ENCODE measurements at places on chromosomes 13 and 19. TPM values are rescaled to one million over a fixed set of nuclear protein-coding genes. Genes with fewer than 3 reads are reported as not detected.
A peak's percentile ranks its signal among the peaks of the same experiment; 100 is the strongest.

DNA sequence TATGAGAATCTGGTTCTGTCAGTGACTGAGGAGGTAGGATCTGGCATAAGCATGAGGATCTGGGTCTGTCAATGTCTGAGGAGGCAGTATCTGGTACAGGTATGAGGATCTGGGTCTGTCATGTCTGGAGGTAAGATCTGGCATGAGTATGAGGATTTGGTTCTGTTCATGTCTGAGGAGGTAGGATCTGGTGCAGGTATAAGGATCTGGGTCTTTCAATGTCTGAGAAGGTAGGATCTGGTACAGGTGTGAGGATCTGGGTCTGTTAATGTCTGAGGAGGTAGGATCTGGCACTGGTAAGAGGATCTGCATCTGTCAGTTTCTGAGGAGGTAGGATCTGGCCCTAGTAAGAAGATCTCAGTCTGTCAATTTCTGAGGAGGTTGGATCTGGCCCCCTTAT is 12.4 kb upstream of the PDCD2L start:
- no peak overlapping the region for H3K27ac ChIP-seq
- no peak overlapping the region for H3K4me3 ChIP-seq
- no peaks in the 10 kb centered on the region for H3K27me3 ChIP-seq
- H3K4me1 ChIP-seq, result no peaks in the 10 kb centered on the region
- H3K36me3 ChIP-seq, result peaks cover 59% of the 10 kb centered on the region
- no peak for DNase-seq

DNA sequence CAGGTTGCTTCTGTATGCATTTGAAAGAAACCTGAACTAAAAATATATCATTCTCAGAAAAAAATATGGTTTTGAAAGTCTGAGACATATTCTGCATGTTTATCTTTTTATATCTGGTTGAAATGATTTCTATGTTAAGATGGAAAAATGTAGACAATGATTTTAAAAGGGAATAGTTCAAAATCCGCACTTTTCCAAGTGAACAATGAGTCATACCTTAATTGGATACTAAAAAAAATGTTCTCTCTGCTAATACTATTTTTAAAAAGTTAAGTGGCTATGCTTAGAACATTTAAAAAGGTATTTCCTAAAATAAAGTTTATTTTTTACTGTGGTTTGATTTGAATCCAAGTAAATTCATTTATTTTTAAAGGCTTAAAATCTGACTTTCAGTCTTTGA is 801.4 kb downstream of the SLITRK6 start:
- no peak overlapping the region for H3K4me3 ChIP-seq
- H3K36me3 ChIP-seq, result no peaks in the 10 kb centered on the region
- no peaks in the 10 kb centered on the region for H3K27me3 ChIP-seq
- no peak for DNase-seq
- no peaks in the 10 kb centered on the region for H3K4me1 ChIP-seq

DNA sequence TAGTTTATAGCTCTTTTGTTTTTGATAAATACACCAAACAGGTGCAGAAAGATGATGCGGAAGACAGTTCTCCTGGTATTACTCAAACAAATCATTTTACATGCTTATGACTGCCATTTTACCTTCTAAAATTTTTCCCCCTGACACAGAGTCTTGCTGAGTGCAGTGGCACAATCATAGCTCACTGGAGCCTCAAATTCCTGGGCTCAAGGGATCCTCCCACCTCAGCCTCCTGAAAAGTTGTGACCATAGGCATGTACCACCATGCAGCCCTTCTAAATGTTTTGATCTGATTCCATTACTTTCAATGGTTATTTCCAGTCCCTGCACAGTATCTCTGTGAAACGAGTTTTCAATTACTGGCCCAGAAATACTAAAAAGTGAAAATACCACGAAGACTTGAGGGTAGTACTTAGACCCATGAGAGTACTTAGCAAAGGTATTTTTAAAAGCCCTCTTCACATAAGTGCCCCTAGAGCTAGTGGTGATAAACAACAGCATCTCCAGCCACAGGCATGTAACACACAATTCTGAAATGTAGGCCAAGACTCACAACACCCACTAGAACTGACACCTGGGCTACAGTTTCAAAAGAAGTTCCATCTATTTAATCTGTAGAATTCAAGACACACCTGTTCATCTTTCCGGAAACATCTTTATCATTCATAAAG is 11.3 kb downstream of the HSPH1 start:
- no peak overlapping the region for H3K4me3 ChIP-seq
- H3K27ac ChIP-seq, result no peak overlapping the region
- no peaks in the 10 kb centered on the region for H3K4me1 ChIP-seq

- no peak overlapping the region for H3K4me3 ChIP-seq
- H3K27ac ChIP-seq, result no peak overlapping the region
- H3K36me3 ChIP-seq, result no peaks in the 10 kb centered on the region
- no peaks in the 10 kb centered on the region for H3K4me1 ChIP-seq
- DNase-seq, result no peak
- no peaks in the 10 kb centered on the region for H3K27me3 ChIP-seq
Measured at GRCh38 chr13:75825161-75825560, 189.0 kb downstream of the LMO7 start.

DNA sequence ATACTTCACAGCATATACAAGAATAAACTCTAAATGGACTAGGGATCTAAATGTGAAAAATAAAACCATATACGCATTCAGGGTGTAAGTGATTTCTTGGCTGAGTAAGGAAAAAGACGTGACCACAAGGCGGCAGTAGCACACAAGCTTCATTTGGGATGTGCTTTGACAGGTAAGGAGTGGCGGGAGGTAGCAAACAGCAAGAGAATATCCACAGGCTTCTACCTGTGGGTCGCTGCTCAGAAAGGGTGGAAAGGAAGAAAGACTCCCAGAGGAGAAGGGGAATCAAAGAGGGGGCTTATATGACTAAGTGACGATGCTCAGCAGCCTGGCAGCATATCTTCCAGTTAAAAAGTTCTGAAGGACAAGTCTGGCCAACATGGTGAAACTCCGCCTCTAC is 2.5 kb upstream of the ZNF121 start:
- peak; percentile 89 for DNase-seq
- H3K4me1 ChIP-seq, result peaks cover 6% of the 10 kb centered on the region
- H3K27me3 ChIP-seq, result no peaks in the 10 kb centered on the region

GRCh38 chr13:59601993-59602392 is 561.7 kb downstream of the DIAPH3 start:
- H3K4me1 ChIP-seq, result no peaks in the 10 kb centered on the region
- no peaks in the 10 kb centered on the region for H3K27me3 ChIP-seq
- H3K4me3 ChIP-seq, result no peak overlapping the region
- no peak for DNase-seq
- no peaks in the 10 kb centered on the region for H3K36me3 ChIP-seq

GRCh38 chr13:51291341-51291740 is 48.1 kb upstream of the SERPINE3 start:
- H3K36me3 ChIP-seq, result no peaks in the 10 kb centered on the region
- no peak overlapping the region for H3K27ac ChIP-seq
- DNase-seq, result no peak

- peak; percentile 51 for DNase-seq
- peaks cover 6% of the 10 kb centered on the region for H3K4me1 ChIP-seq
- H3K27me3 ChIP-seq, result no peaks in the 10 kb centered on the region
- no peak overlapping the region for H3K4me3 ChIP-seq
- H3K27ac ChIP-seq, result no peak overlapping the region
Measured at GRCh38 chr13:25249001-25249543, 38.2 kb downstream of the MTMR6 start.

GRCh38 chr19:5561559-5561958 is 6.2 kb downstream of the TINCR start:
- no peak overlapping the region for H3K27ac ChIP-seq
- peak; percentile 59 for DNase-seq
- no peaks in the 10 kb centered on the region for H3K4me1 ChIP-seq
- no peaks in the 10 kb centered on the region for H3K27me3 ChIP-seq
- H3K36me3 ChIP-seq, result no peaks in the 10 kb centered on the region
- no peak overlapping the region for H3K4me3 ChIP-seq

- DNase-seq, result no peak
- no peaks in the 10 kb centered on the region for H3K27me3 ChIP-seq
- no peak overlapping the region for H3K27ac ChIP-seq
- H3K4me1 ChIP-seq, result no peaks in the 10 kb centered on the region
- H3K4me3 ChIP-seq, result no peak overlapping the region
Measured at GRCh38 chr13:20672772-20673171, 30.7 kb upstream of the IL17D start.

DNA sequence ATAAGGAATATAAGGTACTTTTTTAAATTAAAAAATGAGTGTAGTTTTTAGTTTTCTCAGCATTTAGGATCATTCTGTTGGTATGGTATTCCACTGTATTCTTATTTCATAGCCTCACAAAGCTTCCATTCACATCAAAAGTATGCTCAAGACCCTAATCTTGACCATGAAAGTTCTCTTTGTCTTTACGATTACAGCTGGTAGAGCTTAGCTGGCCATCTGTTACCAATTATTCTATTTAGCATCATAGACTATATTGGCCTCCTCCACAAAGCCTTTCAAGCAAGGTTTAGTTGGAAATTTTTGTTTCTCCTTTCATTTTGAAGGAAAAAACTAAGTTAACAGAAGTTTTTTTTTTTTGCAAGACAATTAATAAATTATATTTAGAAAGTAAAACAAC is 245.1 kb downstream of the KCTD12 start:
- H3K27me3 ChIP-seq, result no peaks in the 10 kb centered on the region
- no peak overlapping the region for H3K27ac ChIP-seq
- no peak overlapping the region for H3K4me3 ChIP-seq
- DNase-seq, result no peak
- H3K36me3 ChIP-seq, result no peaks in the 10 kb centered on the region

DNA sequence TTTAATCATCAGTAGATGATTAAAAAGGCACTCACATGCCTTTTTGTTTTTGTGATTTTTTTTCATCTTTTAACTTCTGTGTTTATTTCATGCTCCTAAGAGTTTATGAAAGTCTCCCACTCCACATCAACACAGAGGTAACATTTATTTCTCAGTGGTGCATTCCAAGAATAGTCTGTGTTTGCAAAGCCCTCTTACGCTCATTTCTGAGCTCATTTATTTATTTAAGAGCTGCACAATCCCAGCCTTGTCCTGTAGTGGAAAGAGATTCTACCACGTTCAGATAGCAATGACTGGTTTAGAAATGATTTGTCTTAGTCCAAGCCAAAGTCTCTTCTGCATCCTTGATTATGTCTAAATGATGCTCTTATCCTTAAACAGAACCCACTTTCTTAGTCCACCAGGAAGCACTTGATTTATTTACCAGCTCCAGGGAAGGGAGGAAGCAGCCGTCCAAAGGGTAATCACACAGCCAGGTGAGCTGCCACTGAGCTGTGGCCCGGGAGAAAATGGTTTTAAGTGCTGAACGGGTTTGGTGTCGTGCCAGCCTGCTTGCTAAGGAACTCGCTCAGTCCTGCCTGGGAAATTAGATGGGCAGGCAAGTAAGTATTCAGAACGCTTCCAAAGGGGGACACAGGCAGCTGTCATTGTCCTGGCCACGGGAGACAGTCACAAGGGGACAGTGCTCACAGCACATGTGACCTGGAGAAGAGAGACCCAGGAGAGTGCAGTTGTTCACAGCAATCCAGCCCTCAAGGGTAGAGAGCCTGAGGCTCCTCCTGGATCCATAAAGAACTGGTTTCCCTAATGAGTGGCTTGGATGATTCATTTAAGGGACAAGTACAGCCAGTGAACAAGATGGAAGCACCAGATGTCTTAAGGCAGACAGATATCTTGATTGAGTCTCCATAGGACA is 131.8 kb upstream of the WASF3 start:
- no peaks in the 10 kb centered on the region for H3K36me3 ChIP-seq
- DNase-seq, result no peak
- H3K27ac ChIP-seq, result no peak overlapping the region
- no peak overlapping the region for H3K4me3 ChIP-seq
- no peaks in the 10 kb centered on the region for H3K27me3 ChIP-seq

DNA sequence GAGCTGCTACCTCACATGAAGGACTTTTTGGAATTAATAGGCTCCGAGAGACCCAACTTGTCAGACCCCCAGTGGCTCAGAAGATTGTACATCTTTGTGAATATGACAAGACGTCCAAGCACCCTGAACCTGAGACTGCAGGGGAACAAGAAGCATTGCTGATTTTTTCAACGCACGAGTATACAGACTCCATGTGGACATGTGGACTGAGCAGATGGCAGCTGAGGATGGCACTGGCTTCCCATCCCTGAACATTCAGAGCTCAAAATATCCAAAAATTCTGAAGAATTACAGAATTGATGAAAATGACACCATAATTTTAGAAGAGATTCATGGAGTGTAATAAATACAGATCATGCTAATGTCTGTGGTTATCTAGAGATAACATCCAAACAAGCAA is 254.1 kb downstream of the MZT1 start:
- DNase-seq, result no peak
- H3K4me1 ChIP-seq, result no peaks in the 10 kb centered on the region
- H3K4me3 ChIP-seq, result no peak overlapping the region
- H3K27ac ChIP-seq, result no peak overlapping the region

DNA sequence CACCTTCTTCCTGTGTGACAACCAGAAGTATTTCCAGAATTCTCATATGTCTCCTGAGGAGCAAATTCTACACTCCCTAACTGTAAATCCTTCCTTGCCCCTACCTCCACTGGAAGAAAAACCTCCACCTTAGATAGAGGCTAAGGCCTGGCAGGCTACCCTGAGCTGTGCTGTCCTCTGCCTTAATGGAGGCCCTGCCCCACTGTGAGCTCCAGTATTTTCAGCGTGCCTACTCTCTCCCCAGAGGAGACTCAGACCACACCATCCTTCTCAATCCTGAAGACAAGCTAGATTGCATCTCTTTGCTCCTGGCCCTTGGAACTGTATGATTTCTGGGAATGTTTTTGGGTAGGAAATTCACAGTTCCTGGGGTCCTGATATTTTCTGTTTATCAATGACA is 110.0 kb upstream of the OBI1 start:
- DNase-seq, result no peak
- H3K4me1 ChIP-seq, result no peaks in the 10 kb centered on the region
- no peak overlapping the region for H3K4me3 ChIP-seq
- no peaks in the 10 kb centered on the region for H3K27me3 ChIP-seq
- no peak overlapping the region for H3K27ac ChIP-seq
- no peaks in the 10 kb centered on the region for H3K36me3 ChIP-seq

DNA sequence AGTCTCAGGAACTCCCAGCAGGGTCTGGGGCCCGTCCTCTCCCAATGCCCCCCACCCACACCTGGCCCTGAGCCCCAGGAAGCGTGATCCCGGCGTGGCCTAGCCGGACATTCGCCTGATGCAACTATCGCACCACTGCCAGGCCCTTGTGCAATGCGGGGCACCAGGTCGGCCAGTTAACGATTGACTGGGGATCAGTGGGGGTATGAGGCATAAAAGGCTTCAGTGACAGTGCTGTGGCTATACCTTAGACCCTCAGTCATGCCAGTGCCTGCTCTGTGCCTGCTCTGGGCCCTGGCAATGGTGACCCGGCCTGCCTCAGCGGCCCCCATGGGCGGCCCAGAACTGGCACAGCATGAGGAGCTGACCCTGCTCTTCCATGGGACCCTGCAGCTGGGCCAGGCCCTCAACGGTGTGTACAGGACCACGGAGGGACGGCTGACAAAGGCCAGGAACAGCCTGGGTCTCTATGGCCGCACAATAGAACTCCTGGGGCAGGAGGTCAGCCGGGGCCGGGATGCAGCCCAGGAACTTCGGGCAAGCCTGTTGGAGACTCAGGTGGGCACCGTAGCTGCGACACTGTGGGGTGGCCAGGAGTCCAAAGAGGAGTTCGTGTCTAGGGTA is at the start of gene ANGPTL8:
Gene ANGPTL8, plus strand, starts transcription at position 243 of the 624 bp plus-strand sequence. Its CDS starts 19 bp downstream, at position 262.
- H3K4me1 ChIP-seq, result no peaks in the 10 kb centered on the region
- H3K4me3 ChIP-seq, result no peak within 1 kb of the TSS
- DNase-seq, result no peak
- no peaks in the 10 kb centered on the region for H3K27me3 ChIP-seq
- no peak within 1 kb of the TSS for H3K27ac ChIP-seq
- H3K36me3 ChIP-seq, result no peaks in the 10 kb centered on the region

KBTBD6 gene
- total RNA-seq, result 7.5 TPM

FCER2 gene
- 0.14 TPM for total RNA-seq

KCTD4 gene
- not detected for total RNA-seq

OVOL3 gene
- 1.6 TPM for total RNA-seq

DDA1 gene
- total RNA-seq, result 33.0 TPM

CBY2 gene
- total RNA-seq, result not detected

RFPL4AL1 gene
- total RNA-seq, result not detected

MAST3 gene
- 17.9 TPM for total RNA-seq

NPAS1 gene
- 5.7 TPM for total RNA-seq

LYL1 gene
- total RNA-seq, result 99.1 TPM
